NCI-H510A (cell line): ENCODE measurements at places on chromosomes 11 and 22.

DNA sequence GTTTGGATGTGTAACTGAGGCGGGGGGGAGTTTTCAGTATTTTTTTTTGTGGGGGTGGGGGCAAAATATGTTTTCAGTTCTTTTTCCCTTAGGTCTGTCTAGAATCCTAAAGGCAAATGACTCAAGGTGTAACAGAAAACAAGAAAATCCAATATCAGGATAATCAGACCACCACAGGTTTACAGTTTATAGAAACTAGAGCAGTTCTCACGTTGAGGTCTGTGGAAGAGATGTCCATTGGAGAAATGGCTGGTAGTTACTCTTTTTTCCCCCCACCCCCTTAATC is 2.3 kb downstream of the MALAT1 start:
- DNase-seq = no peak

GRCh38 chr11:13341026-13341425 is 63.4 kb downstream of the BMAL1 start:
- no peak for DNase-seq

DNA sequence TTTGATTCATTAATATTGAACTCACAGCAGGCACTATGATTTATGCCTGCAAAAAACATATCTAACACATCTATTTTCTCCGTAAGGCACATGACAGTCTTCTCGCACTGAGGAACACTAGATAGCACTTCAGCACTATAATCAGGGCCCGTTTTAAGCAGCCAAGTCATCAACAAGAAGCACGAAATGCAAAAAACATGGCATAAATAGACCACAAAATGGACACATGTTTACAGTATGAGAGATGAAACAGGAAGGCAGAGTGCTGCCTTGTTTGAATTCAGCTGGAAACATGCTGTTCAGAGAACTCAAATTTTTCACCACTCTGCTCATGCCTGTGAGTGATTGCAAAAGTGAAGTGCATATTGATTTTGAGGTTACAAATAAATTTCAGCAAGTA is 205.8 kb upstream of the PDGFD start:
- DNase-seq = no peak

GRCh38 chr11:131248588-131248987 is 121.8 kb upstream of the NTM start:
- DNase-seq = no peak

DNA sequence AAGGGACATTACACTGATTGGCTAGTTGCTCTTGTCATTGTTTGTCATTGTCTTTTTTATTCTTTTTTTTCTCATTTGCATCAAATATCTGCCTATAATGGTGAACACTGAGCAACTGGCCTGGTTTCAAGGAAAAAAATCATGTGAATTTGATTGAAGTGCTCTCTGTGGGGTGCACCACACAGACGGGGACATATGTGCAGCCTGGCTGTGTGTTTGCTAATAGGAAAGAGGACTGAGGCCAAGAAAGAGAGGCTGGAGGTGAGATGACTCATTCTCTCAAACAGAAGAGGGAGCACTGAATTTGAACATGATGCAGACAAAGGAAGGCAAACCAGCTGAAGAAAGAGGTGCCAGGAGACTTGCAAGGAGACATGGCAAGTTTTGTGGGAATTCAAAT is 684.9 kb upstream of the CCDC90B start:
- DNase-seq = no peak

DNA sequence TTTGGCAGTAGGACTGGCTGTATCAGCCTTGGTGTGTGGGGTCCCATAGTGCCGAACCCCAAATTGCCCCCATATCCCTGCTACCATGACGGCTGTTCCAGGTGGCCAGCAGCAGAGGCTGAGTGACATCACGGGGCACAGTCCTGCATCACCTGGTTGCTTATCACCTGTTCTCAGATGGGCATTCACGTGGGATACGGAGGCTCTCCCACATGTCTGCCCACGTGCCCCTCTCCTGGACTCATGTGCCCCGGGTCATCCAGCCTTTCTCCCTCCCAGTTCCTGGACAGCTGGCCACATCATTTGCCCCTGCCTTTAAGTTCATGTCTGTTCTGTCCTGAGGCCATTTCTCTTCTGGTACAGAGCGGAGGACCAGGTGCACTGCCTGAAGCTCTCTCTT is 431.0 kb upstream of the B3GAT1 start:
- DNase-seq = no peak
